ENCODE measurements at places on chromosomes 4 and X.

GRCh38 chr4:8597791-8598190 is 5.2 kb downstream of the CPZ start:
- no peaks in the 10 kb centered on the region for H3K36me3 ChIP-seq
- DNase-seq, result no peak
- H3K27me3 ChIP-seq, result peaks cover 16% of the 10 kb centered on the region

DNA sequence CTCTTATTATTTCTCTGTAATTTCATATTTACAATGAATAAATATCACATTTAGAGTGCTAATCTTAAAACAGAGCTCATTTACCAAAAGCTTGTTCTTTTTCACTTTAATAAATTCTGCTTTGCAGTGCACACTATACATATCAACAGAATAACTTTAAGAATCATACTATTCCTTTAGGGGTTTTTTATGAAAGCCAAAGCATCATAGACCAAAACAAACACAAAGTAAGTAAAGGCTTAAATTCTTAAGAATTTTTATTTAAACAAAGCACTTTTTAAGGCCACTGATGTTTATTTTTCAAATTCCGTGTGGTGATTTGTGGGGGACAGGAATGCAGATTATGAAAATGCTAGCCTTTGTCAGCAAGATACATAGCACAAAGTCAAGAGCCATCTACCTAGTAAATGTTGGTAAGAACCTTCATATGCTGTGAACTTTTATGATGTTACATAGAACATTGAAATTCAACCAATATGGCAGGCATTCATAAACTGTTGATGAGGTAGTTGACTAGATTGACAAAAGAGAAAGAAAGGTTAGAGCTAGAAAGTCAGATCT is 17.8 kb downstream of the TIGD2 start:
- H3K4me1 ChIP-seq, result no peaks in the 10 kb centered on the region
- no peaks in the 10 kb centered on the region for H3K27me3 ChIP-seq
- no peak for DNase-seq
- no peaks in the 10 kb centered on the region for H3K36me3 ChIP-seq
- no peak overlapping the region for H3K27ac ChIP-seq
- H3K4me3 ChIP-seq, result no peak overlapping the region

- DNase-seq, result peak; percentile 64
- peak overlapping the region; percentile 86 for H3K27ac ChIP-seq
- H3K36me3 ChIP-seq, result peaks cover 76% of the 10 kb centered on the region
- peaks cover 45% of the 10 kb centered on the region for H3K4me1 ChIP-seq
Measured at GRCh38 chrX:78123190-78123589, 16.3 kb downstream of the TAF9B start.

- peak; percentile 34 for DNase-seq
- no peak overlapping the region for H3K4me3 ChIP-seq
- H3K27ac ChIP-seq, result peak overlapping the region; percentile 21
- H3K27me3 ChIP-seq, result no peaks in the 10 kb centered on the region
- peaks cover 17% of the 10 kb centered on the region for H3K4me1 ChIP-seq
Measured at GRCh38 chr4:84681486-84682274, 98.8 kb downstream of the CDS1 start.

- H3K4me3 ChIP-seq, result no peak overlapping the region
- H3K27ac ChIP-seq, result no peak overlapping the region
- no peaks in the 10 kb centered on the region for H3K36me3 ChIP-seq
- H3K4me1 ChIP-seq, result no peaks in the 10 kb centered on the region
- no peak for DNase-seq
Measured at GRCh38 chrX:133609166-133609565, 193.9 kb upstream of the GPC4 start.

- no peak overlapping the region for H3K27ac ChIP-seq
- DNase-seq, result no peak
- no peak overlapping the region for H3K4me3 ChIP-seq
- no peaks in the 10 kb centered on the region for H3K27me3 ChIP-seq
Measured at GRCh38 chr4:161581262-161582230, 582.3 kb downstream of the FSTL5 start.

GRCh38 chrX:130834149-130834548 is 68.9 kb downstream of the ENOX2 start:
- no peaks in the 10 kb centered on the region for H3K27me3 ChIP-seq
- no peak overlapping the region for H3K4me3 ChIP-seq
- no peaks in the 10 kb centered on the region for H3K36me3 ChIP-seq
- no peak overlapping the region for H3K27ac ChIP-seq
- peaks cover 27% of the 10 kb centered on the region for H3K4me1 ChIP-seq
- DNase-seq, result no peak

- H3K4me1 ChIP-seq, result no peaks in the 10 kb centered on the region
- no peak overlapping the region for H3K4me3 ChIP-seq
- H3K27me3 ChIP-seq, result no peaks in the 10 kb centered on the region
- H3K27ac ChIP-seq, result no peak overlapping the region
- no peak for DNase-seq
Measured at GRCh38 chrX:10327651-10328050, 170.9 kb downstream of the CLCN4 start.

- no peak within 1 kb of the TSS for H3K27ac ChIP-seq
- no peaks in the 10 kb centered on the region for H3K27me3 ChIP-seq
- no peaks in the 10 kb centered on the region for H3K36me3 ChIP-seq
Measured at GRCh38 chrX:53281321-53281822, at the start of gene IQSEC2. Gene IQSEC2 (minus strand): TSS chrX:53281584.

- no peaks in the 10 kb centered on the region for H3K36me3 ChIP-seq
- no peak overlapping the region for H3K27ac ChIP-seq
- no peak for DNase-seq
- no peak overlapping the region for H3K4me3 ChIP-seq
- no peaks in the 10 kb centered on the region for H3K27me3 ChIP-seq
- peaks cover 5% of the 10 kb centered on the region for H3K4me1 ChIP-seq
Measured at GRCh38 chr4:13849778-13850177, 222.3 kb upstream of the BOD1L1 start.

DNA sequence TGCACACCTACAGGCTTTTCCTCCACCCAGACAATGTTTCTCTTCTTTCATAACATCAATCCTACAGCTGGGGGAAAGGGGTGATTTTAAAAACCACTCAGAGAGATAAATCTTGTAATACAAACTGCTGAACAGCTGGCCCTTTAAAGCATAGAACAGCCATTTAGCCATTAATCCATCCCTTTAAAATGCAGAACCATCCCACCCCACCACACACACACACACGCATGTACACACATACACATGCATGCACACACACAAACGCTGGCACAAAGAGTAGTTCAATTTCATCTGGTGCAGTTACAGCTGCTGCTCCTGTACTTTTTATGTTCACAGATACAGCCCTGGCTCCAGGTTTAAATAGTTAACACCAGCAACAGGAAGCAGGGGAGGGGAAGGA is 426.1 kb downstream of the MID1IP1 start:
- H3K4me3 ChIP-seq, result no peak overlapping the region
- H3K27ac ChIP-seq, result no peak overlapping the region
- H3K4me1 ChIP-seq, result peaks cover 3% of the 10 kb centered on the region
- H3K27me3 ChIP-seq, result peaks cover 1% of the 10 kb centered on the region
- no peaks in the 10 kb centered on the region for H3K36me3 ChIP-seq

GRCh38 chr4:177297785-177298391 is 11.8 kb upstream of the NEIL3 start:
- no peak overlapping the region for H3K4me3 ChIP-seq
- no peaks in the 10 kb centered on the region for H3K4me1 ChIP-seq
- peaks cover 3% of the 10 kb centered on the region for H3K36me3 ChIP-seq
- DNase-seq, result no peak
- no peak overlapping the region for H3K27ac ChIP-seq

DNA sequence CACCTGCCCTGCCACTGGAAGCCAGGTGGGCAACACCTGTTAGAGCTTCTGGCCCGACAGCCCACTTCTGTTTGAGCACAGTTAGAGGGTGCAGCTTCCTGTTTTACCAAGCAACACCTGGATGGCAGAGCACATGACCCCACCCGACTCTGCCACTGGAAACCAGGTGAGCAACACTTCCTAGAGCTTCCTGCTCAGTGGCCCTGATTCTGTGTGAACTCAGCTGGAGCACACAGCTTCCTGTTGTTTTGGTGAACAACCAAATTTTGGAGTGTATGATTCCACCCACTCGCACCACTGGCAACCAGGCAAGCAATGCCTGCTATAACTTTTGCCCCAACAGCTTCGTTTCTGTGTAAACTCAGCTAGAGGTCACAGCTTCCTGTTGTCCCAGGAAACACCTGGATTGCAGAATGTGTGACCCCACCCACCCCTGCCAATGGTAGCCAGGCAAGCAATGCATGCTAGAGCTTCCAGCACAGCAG is 163.8 kb upstream of the KLF8 start:
- DNase-seq, result peak; percentile 1
- H3K36me3 ChIP-seq, result no peaks in the 10 kb centered on the region
- H3K27ac ChIP-seq, result no peak overlapping the region
- H3K4me1 ChIP-seq, result peaks cover 6% of the 10 kb centered on the region
- no peak overlapping the region for H3K4me3 ChIP-seq

GRCh38 chr4:185304944-185305690 is 90.6 kb downstream of the LRP2BP start:
- H3K4me1 ChIP-seq, result peaks cover 3% of the 10 kb centered on the region
- H3K27me3 ChIP-seq, result no peaks in the 10 kb centered on the region
- peaks cover 2% of the 10 kb centered on the region for H3K36me3 ChIP-seq
- DNase-seq, result peak; percentile 51
- H3K4me3 ChIP-seq, result no peak overlapping the region

DNA sequence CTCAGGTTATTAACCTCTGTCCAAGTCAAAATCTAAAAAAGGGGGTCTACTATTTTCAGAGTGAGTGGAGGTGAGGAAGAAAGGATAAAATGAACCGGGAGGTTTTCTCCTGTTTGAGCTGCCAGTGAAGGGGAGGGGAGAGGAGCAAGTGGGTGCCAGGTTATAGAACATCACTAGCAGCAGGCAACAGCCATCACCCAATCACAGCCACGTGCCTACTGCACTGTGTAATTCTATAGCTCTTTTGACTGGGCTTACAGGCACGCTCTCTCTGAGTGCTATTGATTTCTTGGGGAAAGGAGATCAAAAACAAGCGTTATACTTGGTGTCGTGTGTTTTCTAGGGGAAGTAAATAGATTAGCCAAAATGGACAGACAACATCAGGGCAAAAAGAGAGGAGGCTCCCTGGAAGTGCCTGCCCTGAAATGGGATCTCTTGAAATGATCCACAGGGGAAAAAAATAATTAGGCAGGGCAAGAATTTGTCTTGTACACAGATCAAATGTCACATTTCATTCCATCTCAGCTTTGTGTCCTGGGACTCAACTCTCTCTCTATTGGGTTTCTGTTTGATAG is 300.5 kb upstream of the LCORL start:
- H3K27ac ChIP-seq, result no peak overlapping the region
- H3K4me3 ChIP-seq, result no peak overlapping the region
- H3K4me1 ChIP-seq, result no peaks in the 10 kb centered on the region
- H3K27me3 ChIP-seq, result peaks cover 10% of the 10 kb centered on the region
- no peak for DNase-seq

DNA sequence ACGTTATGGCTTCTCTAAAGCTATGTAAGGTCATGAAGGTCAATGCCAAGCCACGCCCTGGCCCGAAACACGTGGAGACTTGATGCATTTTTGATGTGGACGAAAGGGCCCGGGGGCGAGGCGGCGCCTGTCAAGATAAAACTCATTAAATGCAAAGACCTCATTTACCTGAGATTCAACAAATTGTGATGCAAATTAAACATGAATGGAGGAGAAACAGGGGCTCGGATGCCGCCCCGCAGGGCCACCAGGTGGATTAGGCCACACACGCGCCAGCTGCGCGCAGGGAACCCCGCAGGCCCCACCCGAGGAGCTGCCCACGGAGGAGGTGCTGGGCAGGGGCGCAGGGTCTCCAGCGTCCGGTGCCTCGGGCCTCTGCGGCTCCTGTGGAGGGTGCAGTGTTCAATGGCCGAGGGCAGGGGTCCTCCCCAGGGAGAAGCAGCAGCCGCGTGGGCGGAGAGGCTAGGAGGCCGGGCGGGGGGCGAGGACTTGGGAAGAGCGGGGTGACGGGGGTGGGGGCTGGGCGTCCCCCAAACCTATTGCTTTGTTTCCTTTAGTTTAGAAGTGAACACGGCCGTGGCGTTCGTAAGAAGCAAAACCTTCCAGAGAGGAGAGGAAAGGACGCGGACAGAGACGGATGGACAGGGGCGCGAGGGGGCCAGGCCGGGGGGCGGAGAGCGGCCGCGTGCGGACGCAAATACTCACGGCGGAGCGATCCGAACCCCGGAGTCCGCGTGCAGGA is 40.4 kb downstream of the CPLX1 start:
- H3K27me3 ChIP-seq, result peaks cover 22% of the 10 kb centered on the region
- H3K27ac ChIP-seq, result no peak overlapping the region
- DNase-seq, result no peak
- no peak overlapping the region for H3K4me3 ChIP-seq
- H3K36me3 ChIP-seq, result peaks cover 2% of the 10 kb centered on the region
- H3K4me1 ChIP-seq, result peaks cover 17% of the 10 kb centered on the region

GRCh38 chr4:38119668-38120385 is 159.6 kb downstream of the PTTG2 start:
- peaks cover 13% of the 10 kb centered on the region for H3K4me1 ChIP-seq
- H3K27ac ChIP-seq, result no peak overlapping the region
- peaks cover 16% of the 10 kb centered on the region for H3K36me3 ChIP-seq
- no peak for DNase-seq
- no peaks in the 10 kb centered on the region for H3K27me3 ChIP-seq
- H3K4me3 ChIP-seq, result no peak overlapping the region

GRCh38 chr4:37066159-37066558 is 178.4 kb upstream of the NWD2 start:
- no peak overlapping the region for H3K4me3 ChIP-seq
- no peaks in the 10 kb centered on the region for H3K4me1 ChIP-seq
- no peak for DNase-seq
- no peaks in the 10 kb centered on the region for H3K27me3 ChIP-seq
- no peak overlapping the region for H3K27ac ChIP-seq

DNA sequence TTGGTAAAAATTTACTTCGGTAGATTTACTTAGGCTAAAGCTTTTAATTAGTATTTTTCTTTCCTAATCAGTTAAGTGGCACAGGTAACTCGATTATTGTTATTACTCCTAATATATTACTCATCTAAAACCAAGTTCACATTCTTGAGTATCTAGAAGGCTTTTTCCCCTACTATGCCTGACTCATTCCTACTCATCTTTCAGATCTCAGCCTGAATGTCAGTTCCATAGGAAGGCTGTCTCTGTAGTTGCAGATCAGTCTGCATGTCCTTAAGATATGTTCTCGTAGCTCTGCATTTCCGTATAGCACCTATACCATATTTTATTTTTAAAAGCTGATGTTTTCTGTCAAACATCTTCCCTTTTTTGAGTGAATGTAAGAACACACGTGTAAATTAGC is 5.9 kb upstream of the FAM184B start:
- no peak for DNase-seq
- peaks cover 16% of the 10 kb centered on the region for H3K4me1 ChIP-seq
- H3K36me3 ChIP-seq, result peaks cover 7% of the 10 kb centered on the region

- no peak for DNase-seq
- H3K27me3 ChIP-seq, result no peaks in the 10 kb centered on the region
- H3K27ac ChIP-seq, result no peak overlapping the region
- no peaks in the 10 kb centered on the region for H3K4me1 ChIP-seq
- no peaks in the 10 kb centered on the region for H3K36me3 ChIP-seq
Measured at GRCh38 chr4:61771056-61771455, 570.9 kb downstream of the ADGRL3 start.

- H3K36me3 ChIP-seq, result no peaks in the 10 kb centered on the region
- H3K4me3 ChIP-seq, result no peak overlapping the region
- no peaks in the 10 kb centered on the region for H3K4me1 ChIP-seq
- H3K27me3 ChIP-seq, result no peaks in the 10 kb centered on the region
- no peak for DNase-seq
Measured at GRCh38 chrX:72316408-72317110, 10.8 kb upstream of the CITED1 start.
